Astrocyte (in vitro differentiated cells and primary cell): ENCODE measurements at places on chromosomes 1 and 21. TPM values are rescaled to one million over a fixed set of nuclear protein-coding genes. Genes with fewer than 3 reads are reported as not detected.

- no peak overlapping the region for H3K27ac ChIP-seq
- peaks cover 5% of the 10 kb centered on the region for H3K4me1 ChIP-seq
- H3K4me3 ChIP-seq, result no peak overlapping the region
- no peaks in the 10 kb centered on the region for H3K27me3 ChIP-seq
- no peaks in the 10 kb centered on the region for H3K36me3 ChIP-seq
- peak; percentile 76 for DNase-seq
These were observed 143.1 kb downstream of the PHTF1 start for GRCh38 chr1:113616156-113616555.

DNA sequence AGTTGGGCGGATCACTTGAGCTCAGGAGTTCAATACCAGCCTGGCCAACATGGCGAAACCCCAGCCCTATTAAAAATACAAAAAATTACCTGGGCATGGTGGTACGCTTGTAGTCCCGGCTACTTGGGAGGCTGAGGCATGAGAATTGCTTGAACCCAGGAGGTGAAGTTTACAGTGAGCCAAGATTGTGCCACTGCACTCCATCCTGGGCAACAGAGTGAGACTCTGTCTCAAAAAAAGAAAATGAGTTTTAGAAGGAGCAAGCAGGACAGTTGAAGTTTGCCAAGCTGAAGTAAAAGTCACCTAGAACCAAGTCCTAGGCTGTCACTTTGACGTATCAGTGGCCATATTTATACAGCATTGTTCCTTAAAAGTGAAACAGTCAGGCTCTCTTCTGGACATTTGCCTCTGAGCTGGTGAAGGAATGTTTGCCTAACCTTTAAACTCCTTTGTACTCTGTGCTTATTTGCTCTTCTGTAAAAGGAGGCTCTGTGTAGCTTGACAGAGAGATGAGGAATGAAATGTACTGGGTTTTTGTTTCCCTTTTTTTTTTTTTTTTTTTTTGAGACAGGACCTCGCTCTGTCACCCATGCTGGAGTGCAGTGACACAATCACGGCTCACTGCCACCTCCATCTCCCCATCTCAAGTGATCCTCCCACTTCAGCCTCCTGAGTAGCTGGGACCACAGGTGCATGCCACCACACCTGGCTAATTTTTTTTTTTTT, 2.8 kb downstream of the RAB4A start:
- H3K36me3 ChIP-seq, result no peaks in the 10 kb centered on the region
- no peak overlapping the region for H3K4me3 ChIP-seq
- no peaks in the 10 kb centered on the region for H3K27me3 ChIP-seq
- H3K27ac ChIP-seq, result no peak overlapping the region

- H3K4me3 ChIP-seq, result no peak overlapping the region
- H3K36me3 ChIP-seq, result no peaks in the 10 kb centered on the region
- H3K4me1 ChIP-seq, result no peaks in the 10 kb centered on the region
- no peaks in the 10 kb centered on the region for H3K27me3 ChIP-seq
- no peak for DNase-seq
These were observed 38.3 kb downstream of the TCEANC2 start for GRCh38 chr1:54091666-54092065.

Gene PPM1J
- 5.2 TPM in 2 replicates for total RNA-seq

Gene CASQ2
- 0.11 TPM in 1 of 2 replicates, not detected in the other for total RNA-seq

DNA sequence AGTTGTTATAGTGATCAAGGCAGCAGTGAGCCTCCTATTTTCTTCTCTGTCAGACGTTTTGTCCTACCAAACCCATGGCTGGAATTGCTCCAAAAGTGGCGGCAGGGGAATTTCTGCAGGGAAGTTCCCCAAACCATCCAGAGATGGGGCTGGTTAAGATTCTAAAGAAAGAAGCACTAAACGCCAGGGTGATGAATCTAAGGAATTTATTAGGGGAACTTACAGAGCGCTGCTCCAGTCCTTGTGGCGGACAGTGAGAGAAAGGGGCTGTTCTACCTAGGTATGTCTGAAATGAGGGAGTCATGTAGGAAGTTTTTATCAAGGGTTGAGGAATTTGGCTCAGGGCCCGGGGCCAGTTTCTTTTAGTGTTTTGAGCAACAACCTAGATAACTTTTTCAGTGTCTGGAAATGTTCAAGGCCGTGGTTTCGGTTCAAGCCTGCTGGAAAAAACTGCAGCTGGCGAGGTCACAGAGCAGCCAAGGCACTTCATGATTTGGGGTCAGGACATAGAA, 222.4 kb upstream of the B3GALT2 start:
- H3K4me3 ChIP-seq, result no peak overlapping the region
- peak; percentile 95 for DNase-seq
- H3K36me3 ChIP-seq, result no peaks in the 10 kb centered on the region
- peak overlapping the region; percentile 53 for H3K27ac ChIP-seq
- no peaks in the 10 kb centered on the region for H3K4me1 ChIP-seq

DNA sequence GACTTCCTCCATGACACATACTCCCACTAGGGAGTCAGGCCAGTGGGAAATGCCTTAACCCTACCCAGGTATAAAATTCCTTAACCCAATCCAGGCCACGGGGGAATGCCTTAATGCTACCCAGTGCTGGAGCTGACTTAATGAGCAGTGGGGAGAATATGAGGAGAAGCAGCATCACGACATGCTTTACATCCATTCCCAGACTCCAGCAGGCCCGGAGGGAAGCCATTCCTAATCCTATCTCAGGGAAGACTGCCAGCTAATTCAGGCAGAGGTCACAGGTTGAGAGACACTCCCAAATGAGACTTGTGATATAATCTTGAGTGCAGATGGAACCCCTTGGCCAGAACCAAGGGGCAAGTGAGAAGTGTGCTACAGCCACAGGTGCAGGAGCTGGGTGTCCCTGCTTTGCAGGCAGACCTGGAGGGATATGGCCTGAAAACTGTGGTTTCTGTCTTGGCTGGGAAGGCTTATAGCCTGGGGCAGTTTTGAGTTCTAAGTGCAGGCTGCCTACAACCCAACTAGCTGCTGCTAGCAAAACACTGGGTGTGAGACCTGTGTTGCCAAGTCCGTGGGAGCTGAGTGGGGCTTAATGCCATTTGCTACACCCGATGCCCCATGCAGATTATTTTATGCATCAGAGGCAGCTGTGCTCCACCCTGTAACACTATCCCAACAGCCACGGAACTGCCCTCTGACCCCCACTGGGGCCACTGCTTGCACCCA, 45.1 kb upstream of the GUCA2A start:
- H3K27ac ChIP-seq, result no peak overlapping the region
- DNase-seq, result no peak
- H3K36me3 ChIP-seq, result no peaks in the 10 kb centered on the region

GRCh38 chr1:161038523-161039153, at the start of gene TSTD1:
TSS of gene TSTD1 (minus strand) at chr1:161038964. CDS start at chr1:161038889, 75 bp downstream.
- no peaks in the 10 kb centered on the region for H3K4me1 ChIP-seq
- no peak within 1 kb of the TSS for H3K27ac ChIP-seq
- peaks cover 19% of the 10 kb centered on the region for H3K36me3 ChIP-seq
- no peak for DNase-seq

- DNase-seq, result no peak
- H3K36me3 ChIP-seq, result peaks cover 3% of the 10 kb centered on the region
- H3K27ac ChIP-seq, result no peak overlapping the region
- H3K4me3 ChIP-seq, result no peak overlapping the region
- no peaks in the 10 kb centered on the region for H3K4me1 ChIP-seq
- no peaks in the 10 kb centered on the region for H3K27me3 ChIP-seq
These were observed 20.9 kb upstream of the TGFB2 start for GRCh38 chr1:218324226-218324580.

Gene SPRR3
- total RNA-seq, result 0.70 and 3.0 TPM in 2 replicates

GRCh38 chr1:15997076-15997585, 6.9 kb upstream of the SRARP start:
- DNase-seq, result no peak
- no peak overlapping the region for H3K27ac ChIP-seq
- no peaks in the 10 kb centered on the region for H3K4me1 ChIP-seq
- H3K27me3 ChIP-seq, result no peaks in the 10 kb centered on the region
- no peaks in the 10 kb centered on the region for H3K36me3 ChIP-seq

Gene TMEM240
- total RNA-seq, result 7.0 and 9.0 TPM in 2 replicates

Gene GBP6
- total RNA-seq, result 0.07 TPM in 1 of 2 replicates, not detected in the other

Gene OR2AK2
- not detected in 2 replicates for total RNA-seq

DNA sequence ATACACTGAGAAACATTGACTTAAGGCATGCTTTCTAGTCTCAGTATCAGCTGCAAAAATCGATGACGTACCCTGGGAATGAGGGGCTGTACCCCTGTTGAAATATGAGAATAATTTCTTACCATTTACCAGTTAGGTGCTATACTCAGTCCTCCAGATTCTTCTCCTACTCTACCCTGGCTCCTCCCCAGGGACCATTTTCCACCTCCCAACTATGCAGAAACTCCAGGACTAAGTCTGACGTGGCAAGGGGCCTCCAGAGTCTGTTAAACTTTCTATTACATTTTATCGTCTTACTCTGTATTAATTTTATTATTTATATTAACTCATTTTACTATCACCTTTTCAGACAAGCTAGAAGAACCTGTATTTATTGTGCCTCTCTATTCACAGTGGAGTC, 124.3 kb downstream of the CYYR1 start:
- no peaks in the 10 kb centered on the region for H3K27me3 ChIP-seq
- peaks cover 4% of the 10 kb centered on the region for H3K4me1 ChIP-seq
- no peaks in the 10 kb centered on the region for H3K36me3 ChIP-seq
- H3K27ac ChIP-seq, result peak overlapping the region; percentile 50
- no peak for DNase-seq

DNA sequence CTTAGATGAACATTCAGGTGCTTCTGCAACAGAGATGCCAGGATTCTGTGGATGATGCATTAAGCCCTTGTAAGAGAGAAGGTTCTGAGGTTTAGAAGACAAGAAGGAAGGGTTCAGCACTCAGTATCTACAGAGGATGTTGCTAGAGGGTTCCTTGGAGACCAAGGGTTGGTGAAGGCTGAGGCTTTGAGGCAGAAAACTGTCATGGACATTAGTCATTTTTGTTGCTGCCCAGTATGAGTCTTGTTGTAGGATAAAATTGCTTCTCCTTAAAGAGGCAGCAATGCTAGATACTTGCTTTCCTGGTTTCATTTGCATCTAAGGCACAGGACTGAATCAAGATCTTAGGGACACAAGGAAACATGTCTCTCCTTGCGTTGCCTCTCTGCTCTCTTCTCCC, 319.4 kb upstream of the NFIA start:
- DNase-seq, result no peak
- no peaks in the 10 kb centered on the region for H3K36me3 ChIP-seq
- no peaks in the 10 kb centered on the region for H3K27me3 ChIP-seq
- peaks cover 12% of the 10 kb centered on the region for H3K4me1 ChIP-seq

DNA sequence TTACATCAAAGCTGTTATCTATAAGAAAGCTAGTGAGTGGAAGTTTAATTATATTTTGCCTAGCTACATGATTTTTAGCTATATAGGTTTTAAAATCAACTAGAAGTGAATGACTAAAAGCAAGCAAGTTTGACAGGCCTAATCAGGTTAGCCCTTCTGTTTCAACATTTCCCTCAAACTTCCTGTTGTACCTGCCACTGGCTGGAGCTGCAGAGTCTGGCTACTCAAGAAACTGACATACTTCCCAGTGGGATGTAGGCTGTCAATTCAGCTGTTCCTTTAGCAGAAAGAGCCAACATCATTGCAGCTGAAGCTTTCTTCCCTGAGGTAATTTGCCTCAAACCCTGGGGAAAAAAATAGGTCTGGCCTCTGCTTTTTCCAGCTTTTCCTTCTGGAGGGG, 87.1 kb upstream of the TNR start:
- DNase-seq, result no peak
- H3K27ac ChIP-seq, result no peak overlapping the region
- no peaks in the 10 kb centered on the region for H3K27me3 ChIP-seq
- H3K4me3 ChIP-seq, result no peak overlapping the region

DNA sequence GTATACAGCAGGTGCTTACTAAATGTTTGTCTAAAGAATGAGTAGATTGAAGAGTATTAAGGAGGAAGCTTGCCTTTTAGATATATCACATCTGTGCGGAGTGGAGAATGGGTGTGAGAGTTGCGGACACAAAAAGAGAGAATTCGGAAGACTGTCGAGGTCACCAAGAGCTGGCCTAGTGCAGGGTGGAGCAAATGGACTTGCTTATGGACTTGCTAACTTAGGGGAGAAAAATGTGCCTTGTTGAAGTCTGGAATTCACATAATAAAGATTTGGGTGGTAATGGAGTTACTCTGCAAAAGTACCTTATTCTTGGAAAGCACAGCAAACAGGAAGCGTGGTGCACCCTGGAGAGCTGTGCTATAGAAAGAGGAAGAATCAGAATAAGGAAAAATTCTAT, 361.7 kb downstream of the PRDM2 start:
- H3K4me1 ChIP-seq, result no peaks in the 10 kb centered on the region
- no peak overlapping the region for H3K27ac ChIP-seq
- no peaks in the 10 kb centered on the region for H3K27me3 ChIP-seq
- H3K36me3 ChIP-seq, result no peaks in the 10 kb centered on the region
- H3K4me3 ChIP-seq, result no peak overlapping the region

Gene USF1
- total RNA-seq, result 61.3 and 70.1 TPM in 2 replicates

GRCh38 chr1:52139817-52140540, 1.9 kb upstream of the ZFYVE9 start:
- peak; percentile 82 for DNase-seq
- no peaks in the 10 kb centered on the region for H3K36me3 ChIP-seq
- H3K27me3 ChIP-seq, result no peaks in the 10 kb centered on the region
- H3K27ac ChIP-seq, result peak overlapping the region; percentile 7
- no peak overlapping the region for H3K4me3 ChIP-seq

DNA sequence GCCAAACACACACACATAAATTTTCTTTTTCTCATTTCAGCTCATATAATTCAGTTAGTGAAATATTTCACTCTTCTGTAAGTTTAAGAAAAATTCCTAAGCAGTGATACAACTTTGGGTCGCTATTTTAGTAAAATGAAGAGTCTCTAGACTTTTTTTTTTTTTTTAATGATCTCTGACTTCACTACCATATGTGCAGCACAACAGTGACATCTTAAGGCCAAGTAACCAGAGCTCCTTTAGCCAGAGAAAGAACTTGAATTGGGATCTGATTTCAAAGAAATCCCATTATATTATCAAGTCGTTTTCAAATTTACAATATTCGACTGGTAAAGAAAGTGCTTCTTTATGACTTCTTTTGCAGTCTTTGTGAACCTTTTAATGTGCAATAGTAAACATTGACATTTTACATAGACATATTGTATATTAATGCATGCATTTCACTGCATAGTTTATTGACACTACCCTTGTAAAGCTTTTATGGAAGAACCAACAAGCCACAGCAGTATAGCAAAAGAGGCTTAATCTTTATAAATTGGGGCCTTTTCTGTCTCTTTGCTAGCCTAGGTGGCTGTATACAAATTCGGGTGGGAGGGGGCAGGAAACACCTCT, 62.2 kb downstream of the LRRC40 start:
- no peak overlapping the region for H3K27ac ChIP-seq
- H3K4me3 ChIP-seq, result no peak overlapping the region
- peak; percentile 16 for DNase-seq
- H3K36me3 ChIP-seq, result peaks cover 11% of the 10 kb centered on the region
